ACHN (cell line): ENCODE measurements at places on chromosomes 11 and 22.

DNA sequence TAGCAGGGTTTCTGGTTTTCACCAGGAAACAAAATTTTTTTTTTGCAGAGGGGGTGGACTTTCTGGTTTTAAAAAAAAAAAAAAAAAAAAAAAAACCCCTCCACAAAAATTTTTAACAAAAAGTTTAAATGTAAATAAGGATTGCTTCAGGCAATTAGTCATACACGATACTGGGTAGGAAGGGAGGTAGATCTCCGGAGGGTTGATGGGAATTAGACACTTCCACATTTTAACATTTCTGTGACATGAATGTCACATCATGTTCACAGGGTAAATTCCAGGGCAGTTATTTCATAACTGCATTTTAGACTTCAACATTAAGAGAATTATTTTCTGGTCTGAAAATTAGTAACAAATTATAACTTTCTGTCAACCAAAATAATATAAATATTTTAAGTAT is 15.9 kb downstream of the NUP98 start:
- no peak for DNase-seq

DNA sequence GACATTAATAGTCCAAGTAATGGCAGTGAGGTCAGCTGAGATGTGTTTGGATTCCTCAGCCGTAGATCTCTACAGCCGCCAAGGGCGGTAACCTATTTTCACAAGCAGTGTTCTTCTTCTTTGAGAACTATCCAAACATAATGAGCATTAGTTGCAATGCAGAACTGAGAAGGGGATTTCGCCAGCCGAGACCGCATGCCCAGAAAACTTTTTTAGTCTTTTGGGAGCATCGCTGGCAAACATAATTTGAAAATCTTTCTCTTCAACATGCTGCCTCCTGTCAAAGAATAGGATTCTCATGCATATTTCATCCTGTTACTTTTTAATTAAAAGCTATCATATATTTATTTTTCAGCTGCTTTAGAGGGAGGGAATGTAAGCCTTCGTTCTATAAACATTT is 81.4 kb upstream of the SEZ6L start:
- no peak for DNase-seq

DNA sequence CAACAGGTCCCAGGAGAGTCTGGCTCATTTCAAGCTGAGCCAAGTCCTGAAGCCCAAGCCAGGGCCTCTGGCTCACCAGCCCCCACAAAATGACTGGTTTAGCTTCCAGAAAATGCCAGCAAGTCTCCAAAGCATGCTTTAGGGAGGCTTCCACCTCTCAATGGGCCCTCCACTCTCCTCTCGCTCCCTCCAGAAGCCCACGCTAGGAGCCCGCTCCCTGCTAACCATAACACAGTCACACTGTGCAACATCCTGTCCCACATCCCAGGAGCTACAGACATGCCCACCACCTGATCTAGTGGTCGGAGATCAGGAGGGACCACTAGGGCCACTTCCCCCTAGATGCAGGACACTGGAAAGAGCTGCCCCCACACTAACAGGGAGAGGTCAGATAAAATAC is 6.9 kb downstream of the SULT4A1 start:
- DNase-seq = no peak

DNA sequence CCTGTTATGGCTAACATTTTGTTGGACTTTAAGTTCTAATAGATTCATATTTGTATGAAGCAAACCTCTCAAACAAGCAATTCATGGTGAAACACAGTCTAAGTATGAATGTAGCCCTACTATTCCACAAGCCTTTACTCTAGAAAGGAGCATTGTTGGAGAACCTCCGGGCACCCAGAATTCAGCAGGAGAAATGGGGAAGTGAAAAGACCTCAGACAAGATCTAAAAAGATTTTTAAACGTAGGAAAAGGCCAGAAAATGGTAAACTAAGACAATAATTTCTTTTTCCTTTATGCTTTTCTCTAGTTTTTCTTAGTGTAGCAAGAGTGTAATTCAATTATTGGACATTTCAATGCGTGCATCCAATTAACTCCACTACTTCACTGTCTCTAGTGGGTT is 426.4 kb downstream of the INSC start:
- DNase-seq = no peak

DNA sequence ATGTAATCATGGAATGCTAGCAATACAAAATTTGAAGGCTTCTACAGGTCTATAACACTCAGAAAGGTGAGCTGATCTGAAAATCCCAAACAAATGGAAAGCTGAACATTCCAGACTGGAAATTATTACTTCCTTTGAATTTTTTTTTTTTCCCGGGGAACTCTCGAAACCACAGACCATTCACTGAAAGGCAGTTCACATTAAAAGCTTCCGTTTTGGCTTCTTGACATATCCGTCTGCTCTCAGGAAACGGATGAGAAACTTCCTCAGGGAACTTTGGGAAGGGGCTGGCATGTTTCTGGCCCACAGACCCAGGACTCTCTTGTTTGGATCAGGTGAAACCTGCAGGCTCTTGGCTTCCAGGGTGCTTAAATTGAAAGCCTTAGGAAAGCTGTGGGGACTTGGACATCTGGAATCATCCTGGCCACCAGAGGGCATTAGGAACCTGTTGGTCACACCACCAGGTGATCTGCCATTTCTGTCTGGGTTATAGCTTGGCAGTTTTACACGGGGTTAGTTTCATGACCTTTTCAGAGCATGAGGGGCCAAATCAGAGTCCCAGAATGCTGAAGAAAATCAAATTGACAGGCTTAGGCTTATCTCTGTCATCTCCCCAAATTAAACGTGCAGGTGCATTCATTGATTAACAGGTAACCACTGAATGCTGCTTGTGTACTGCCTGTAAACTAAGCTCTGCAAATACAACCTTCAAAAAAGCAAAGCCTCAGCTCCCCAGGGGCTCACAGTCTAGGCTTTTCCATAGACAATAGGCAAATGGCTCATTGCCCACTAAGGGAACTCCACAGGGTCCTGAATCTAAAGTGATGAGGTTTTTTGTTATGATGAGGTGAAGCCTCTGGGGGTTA is 22.7 kb upstream of the GRAMD1B start:
- peak; percentile 58 for DNase-seq

GRCh38 chr11:11329062-11329806 is 23.8 kb downstream of the CSNK2A3 start:
- DNase-seq = no peak

DNA sequence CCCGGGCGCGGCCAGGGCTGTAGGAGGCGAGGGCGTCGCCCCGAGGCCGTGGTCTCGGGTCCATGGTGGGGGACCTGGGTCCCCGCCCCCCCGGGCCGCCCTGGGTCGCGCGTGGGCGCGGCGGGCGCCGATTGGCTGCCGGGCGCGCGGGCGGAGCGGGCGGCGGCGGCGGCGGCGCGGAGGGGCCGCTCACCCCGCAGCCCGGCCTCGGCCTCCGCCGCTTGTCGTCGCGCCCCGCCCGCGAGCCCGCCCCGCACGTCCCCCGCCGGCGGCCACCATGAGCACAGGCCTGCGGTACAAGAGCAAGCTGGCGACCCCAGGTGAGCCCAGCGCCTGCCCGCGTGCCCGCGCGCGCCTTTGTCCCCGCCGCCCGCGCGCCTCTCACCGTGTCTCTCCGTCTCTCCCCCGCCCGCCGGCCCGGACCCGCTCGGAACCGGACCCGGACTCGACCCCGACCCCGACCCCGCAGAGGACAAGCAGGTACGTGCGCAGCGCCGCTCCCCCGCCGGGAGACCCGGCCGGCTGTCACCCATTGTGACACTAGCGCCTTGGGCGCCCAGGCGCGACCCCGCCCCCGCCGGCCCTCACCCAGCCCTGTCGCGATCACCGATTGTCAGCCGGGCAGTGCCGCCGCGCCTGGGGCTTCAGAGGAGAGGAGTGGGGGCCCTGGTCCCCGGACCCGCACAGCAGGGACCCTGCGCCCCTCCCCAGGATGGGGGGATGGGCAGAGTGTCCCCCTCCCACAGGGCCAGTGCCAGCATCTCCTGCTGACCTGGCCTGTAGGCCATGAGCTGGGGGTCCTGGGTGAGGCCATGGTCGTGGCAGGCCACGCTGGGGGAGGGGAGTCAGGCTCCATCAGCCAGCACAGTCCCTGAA is at the start of gene SEPTIN5:
TSS of gene SEPTIN5 (plus strand) at position 192 of the 876 bp plus-strand sequence. CDS start at position 278, 86 bp downstream.
- DNase-seq = no peak

- DNase-seq = no peak
These were observed 35.1 kb downstream of the LINC01488 start for GRCh38 chr11:69516526-69516925.

GRCh38 chr11:62804310-62805075 is 747 bp downstream of the NXF1 start:
- peak; percentile 26 for DNase-seq

DNA sequence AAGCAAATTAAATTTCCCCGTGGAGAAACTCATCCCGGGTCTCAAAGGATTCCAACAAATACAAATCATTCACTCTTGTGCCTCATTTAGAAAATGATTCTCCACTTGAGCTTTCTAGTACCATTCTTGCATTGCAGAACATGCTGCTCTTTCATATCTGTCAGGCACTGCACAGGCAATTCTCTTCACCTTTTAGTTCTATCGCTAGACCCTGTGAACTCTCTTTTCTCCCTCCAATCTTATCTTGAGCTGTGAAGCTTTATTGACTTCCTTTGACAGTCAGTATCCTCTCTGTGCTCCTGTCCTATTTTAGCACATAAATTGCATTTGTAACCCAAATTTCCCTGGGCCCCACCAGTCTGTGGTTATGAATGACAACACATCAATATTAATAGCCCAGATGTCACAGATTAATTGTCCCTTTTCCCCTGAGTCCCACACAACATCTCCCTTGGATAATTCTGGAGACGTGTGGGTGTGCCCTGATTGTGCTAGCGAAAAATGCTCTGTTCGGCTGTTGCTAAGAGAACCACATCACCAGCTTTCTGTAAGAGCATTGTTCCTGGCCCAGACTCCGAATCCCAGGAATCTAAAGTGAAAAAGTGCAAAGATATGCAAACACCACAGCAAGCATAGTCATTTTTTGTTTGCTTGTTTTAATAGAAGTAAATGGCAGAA is 22.4 kb upstream of the SC5D start:
- no peak for DNase-seq
